ENCODE measurements at places on chromosomes 4 and X.

DNA sequence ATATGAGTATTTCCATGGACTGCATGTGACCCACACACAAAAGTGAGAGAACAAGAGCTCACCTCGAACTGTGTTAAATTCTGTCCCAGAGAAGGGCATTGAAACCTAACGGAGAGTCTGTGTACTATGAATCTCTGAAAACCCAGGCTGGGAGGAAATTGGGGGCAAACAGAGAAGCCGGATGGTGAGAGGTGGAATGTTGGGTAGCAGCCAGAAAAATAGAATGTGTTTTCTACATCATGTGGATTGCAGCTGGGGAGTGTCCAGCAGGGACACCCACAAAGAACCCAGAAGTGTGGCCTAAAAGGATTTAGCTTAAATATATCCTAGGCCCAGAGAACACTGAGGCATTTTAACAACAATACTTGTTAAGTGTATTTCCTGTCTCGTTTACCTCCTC is 38.6 kb downstream of the MND1 start:
- no peak for DNase-seq

- no peak for DNase-seq
These were observed 421.3 kb downstream of the FAT4 start for GRCh38 chr4:125736057-125736456.

- no peak for DNase-seq
These were observed 9.2 kb upstream of the ABLIM2 start for GRCh38 chr4:8167815-8168214.

- DNase-seq: no peak
These were observed 63.3 kb downstream of the DCAF8L1 start for GRCh38 chrX:27917713-27918500.

- no peak for DNase-seq
These were observed 21.1 kb downstream of the SMIM14 start for GRCh38 chr4:39617534-39617933.

DNA sequence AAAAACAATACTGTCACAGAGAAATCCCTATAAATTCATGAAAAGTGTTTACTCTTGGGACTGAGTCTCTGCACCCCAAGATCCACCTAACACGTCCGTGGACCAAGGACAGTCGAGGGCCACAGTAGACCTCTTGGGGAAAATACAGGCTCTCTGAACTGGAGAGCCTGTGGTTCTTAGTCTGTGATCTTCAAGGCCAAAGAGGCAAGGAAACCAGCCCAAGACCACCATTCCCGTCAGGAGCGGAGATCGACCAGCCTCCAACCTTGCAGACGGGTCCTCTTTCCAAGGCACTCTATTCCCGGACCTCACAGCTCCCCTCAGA is 1.6 kb upstream of the APBB2 start:
- DNase-seq: no peak

- DNase-seq: no peak
These were observed 207.5 kb downstream of the CHRDL1 start for GRCh38 chrX:110588164-110588563.

DNA sequence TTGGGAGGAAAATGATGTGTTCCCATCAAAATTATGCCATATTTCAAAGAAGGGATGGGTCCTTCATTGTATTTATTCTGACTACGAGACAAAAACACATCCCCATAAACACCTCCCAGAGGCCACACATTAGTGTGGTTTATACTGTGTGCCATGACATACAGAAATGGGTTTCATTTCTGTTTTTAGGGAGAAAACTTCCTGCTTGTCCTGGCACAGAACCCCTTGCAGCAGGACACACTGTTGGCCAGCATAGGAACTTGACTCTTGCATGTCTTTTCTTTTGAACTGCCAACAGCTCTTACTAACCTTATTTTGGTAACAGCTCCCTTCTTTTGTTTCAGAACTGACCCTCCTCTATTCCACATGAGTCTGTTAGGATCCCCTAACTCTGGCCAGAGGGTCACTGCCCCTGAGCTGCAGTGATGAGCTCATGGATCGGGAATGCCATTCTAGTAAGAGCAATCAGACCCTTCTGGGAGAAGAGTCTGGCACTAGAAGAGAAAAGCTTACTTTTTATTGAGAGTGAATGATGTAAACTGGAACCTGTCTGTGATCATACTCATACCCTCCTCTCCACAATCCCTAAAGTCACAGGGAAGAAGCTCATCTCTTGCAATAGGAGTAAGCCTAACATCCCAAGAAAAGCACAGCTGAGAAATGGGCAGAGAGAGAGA is 86.4 kb downstream of the SMIM20 start:
- no peak for DNase-seq

DNA sequence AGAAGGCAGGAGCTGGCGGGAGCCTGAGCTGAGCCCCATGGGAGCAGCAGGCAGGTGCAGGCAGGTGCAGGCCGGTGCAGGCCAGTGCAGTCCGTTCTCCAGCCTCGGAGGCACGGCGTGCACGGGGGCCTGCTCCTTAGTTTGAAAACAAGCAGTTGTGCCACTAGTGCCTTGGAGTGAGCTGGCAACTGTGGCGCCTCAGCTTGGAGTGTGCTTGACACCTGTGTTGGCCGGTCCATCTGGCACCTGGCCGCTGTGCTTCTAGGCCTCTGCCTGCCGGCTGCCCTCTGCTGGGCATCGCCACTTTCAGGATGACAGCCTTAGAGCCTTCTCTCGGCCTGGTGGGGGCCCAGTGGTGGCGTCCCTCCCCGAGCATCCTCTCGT is 47.9 kb downstream of the RGS12 start:
- no peak for DNase-seq

DNA sequence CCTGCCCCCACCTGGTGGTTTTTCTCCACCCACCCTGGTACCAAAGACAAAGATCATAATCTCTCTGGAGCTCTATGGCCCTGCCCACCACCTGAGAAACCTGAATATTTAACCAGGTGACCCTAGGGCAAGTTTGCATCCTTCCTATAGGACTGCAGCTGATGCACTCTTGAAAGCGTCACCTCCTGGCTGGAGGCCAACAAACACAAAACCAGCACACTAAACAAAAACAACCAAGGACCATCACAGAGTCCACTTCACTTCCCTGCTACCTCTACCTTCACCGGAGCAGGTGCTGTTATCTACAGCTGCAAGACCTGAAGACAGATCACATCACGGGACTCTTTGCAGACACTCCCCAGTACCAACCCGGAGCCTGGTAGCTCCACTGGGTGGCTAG is 296.7 kb upstream of the FGF13 start:
- no peak for DNase-seq

DNA sequence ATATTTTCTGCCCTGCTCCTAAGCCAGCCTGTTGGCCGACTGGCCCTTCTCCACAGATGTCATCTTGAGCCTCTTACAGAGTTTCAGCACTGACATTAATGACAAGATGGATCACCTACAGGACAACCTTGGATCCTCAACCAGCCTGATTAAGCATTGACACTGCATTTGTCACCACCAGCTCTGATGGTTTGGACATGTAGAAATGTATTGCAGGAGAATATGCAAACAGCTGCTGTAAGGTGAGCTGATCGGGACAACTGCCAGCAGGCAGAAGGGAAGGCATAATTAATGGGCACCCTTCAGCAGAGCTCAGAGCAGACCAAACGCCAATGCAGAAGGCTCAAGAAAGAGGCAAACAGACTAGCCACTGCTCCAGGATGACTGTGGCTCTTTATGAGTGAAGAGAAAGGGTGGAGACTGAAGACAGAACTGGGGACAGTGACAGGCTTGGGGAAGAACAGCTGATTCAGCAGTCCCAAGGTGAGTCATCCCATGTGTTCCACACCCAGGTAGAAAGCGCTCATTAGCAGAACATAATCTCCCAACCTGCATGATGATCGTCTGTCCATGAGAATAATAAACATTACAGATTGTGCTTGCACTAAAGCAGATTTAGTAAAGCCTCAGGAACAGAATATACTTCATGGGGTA is 6.7 kb downstream of the CORIN start:
- DNase-seq: no peak

DNA sequence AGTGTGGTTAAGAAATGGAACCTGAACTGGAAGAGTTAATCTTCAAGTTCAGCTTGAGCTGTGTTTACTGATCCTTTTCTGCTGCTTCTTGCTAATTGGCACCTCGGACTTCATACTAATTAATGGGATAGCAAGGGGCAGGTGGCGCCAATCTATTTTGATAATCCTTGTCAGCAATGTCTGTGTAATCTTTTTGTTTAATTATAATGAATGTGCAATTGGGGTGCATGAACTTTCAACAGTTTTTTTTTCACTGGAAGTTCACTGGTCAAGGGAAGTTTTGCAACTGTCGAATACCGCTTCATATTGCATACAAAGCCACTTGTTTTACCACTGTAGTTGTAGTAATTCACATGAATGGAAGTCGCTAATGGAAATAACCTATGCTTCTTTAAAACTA is 261.0 kb downstream of the BMPR1B start:
- DNase-seq: no peak

- no peak for DNase-seq
These were observed 731.3 kb downstream of the DMD start for GRCh38 chrX:32480019-32480418.

GRCh38 chr4:138996090-138996489 is 19.5 kb upstream of the NOCT start:
- no peak for DNase-seq

DNA sequence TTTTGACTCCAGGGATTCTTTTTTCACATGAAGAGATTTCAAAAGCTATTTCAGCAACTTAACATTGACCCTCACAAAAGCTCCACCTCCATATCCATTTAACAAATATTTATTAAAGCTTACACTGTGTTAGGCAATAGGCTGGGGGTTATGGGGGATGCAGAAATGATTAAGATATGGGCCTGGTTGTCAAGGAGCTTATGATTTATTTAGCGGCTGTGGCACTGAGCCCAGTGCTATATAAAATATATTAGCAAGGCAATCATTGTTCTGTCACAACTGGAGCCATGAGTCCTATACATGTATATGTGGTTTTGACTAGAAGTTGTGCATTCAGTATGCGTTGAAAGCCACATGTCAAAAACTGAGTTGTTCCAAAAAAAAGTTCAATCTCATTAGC is 131.1 kb downstream of the GPC3 start:
- DNase-seq: no peak

- DNase-seq: no peak
These were observed 66.3 kb upstream of the DGKK start for GRCh38 chrX:50536955-50537354.

GRCh38 chr4:78695910-78696309 is 80.2 kb upstream of the BMP2K start:
- no peak for DNase-seq

DNA sequence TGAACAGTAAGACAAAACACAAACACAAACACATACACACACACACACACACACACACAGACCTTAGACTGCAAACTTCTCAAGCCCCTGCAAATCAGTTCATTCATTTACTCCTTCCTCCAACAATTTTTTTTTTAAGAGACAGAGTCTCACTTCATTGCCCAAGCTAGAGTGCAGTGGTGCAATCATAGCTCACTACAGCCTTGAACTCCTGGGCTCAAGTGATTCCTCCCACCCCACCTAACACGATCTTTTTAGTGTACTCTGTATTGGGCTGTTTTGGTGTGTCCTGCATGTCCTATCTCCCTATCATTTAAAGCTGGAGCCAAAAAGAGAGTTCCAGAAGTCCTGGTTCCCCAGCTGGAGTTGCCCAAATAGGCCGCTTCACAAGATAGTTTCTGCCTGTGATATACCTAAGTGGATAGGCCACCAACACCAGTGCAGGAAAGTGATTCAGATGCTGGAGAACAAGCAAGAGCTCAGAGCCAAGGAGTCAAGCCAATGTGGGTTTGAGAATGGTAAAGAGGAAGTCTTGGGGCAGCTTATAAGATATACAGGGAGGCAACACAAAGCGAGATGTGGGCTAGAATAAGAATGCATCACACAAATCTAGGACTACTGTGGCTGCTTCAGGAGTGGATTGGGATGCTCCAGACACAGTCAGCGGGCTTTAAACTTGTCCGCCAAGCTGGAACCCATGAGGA is 85.4 kb upstream of the RAPGEF2 start:
- no peak for DNase-seq

DNA sequence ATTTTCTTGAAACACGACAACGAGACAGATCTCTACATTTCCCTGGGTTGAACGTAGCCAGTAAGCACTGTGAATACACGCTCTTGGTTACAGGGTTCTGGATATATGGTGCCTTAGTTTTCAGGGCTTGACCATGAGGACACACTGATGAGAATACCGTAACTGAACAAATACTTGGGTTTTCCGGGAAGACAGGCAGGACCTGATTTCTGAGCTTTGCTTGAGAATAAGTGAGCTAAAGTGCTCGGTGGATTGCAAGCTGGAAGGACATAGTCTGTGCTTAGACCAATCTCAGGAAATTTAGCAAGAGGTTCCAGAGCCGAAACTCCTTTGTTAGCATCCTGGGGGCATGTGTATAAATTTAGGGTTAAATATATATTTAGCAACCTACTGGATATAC is 876 bp upstream of the TACR3 start:
- no peak for DNase-seq

- no peak for DNase-seq
These were observed 125.4 kb downstream of the BCOR start for GRCh38 chrX:39972340-39972739.

DNA sequence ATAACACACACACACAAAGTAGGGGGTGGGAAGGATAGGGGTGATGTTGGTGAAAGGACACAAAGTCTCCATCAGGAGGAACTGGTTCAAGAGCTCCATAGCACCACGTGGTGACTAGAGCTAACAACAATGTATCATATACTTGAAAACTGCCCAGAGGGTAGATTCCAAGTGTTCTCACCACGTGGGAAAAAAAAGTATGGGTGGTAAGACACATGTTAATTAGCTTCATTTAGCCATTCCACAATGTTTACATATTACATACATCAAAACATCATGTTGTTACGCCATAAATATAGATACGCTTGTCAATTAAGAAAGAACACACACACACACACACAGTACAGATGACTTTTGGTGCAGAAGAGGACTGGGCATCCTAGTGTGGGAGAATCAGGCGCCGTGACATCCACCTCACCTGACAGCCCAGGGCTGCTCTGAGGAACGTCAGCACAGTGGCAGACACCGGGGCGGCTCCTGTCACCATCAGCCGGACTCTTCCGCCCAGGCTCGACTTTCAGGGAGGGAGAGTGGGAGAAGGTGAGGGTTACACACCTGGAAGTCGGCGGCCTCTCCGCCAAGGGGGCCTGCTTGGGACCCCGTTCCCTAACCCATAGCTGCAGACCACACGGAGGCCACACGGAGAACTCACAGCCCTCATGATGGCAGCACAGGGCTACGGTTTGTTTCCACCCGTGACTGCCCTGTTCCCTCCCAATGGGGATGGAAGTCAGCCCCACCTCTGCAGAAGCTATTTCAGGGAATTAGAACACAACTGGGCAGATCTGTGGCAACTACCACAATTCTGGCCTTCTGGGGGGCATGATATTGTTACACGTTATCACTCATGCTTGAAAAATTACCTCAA is 31.8 kb upstream of the CENPU start:
- no peak for DNase-seq

GRCh38 chr4:38463268-38463958 is 200.6 kb upstream of the KLF3 start:
- DNase-seq: no peak

- DNase-seq: no peak
These were observed 11.9 kb upstream of the RBMX start for GRCh38 chrX:136892412-136892811.

GRCh38 chrX:151153086-151153485 is 23.3 kb upstream of the GPR50 start:
- DNase-seq: no peak
